ENCODE measurements at places on chromosomes 4 and X. TPM values are rescaled to one million over a fixed set of nuclear protein-coding genes. Genes with fewer than 3 reads are reported as not detected.
A peak's percentile ranks its signal among the peaks of the same experiment; 100 is the strongest.

MAGEA2 gene
- 15.8 TPM for total RNA-seq

BEX4 gene
- 0.68 TPM for total RNA-seq

GRCh38 chr4:113141901-113142346 is 92.5 kb downstream of the ANK2 start:
- DNase-seq = peak; percentile 61

GRCh38 chr4:64158648-64159326 is 250.5 kb downstream of the TECRL start:
- peak; percentile 60 for DNase-seq

- DNase-seq = no peak
Observed at GRCh38 chr4:168735735-168736134, 238.9 kb downstream of the PALLD start.

DNA sequence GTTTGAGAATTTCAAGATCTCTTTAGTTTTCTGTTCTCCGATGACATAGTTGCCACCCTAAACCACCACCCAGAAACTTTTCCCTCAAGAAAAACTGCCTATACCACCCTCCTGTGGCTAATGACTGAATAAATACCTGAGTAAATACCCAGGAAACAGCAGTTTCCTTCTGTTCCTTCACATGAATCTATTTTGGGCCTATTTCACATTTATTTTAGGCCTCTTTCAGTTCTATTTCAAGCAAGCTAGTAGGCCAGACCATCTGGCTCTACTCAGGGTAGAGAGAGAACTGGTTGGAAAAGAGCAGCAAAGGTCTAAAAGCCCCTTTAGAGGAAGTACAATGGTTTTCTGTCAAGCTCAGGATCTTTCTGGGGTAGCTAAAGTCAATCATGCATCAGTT is 23.4 kb downstream of the ARHGEF9 start:
- DNase-seq = no peak

MAGEB10 gene
- total RNA-seq = not detected

TRMT2B gene
- 10.1 TPM for total RNA-seq

DNA sequence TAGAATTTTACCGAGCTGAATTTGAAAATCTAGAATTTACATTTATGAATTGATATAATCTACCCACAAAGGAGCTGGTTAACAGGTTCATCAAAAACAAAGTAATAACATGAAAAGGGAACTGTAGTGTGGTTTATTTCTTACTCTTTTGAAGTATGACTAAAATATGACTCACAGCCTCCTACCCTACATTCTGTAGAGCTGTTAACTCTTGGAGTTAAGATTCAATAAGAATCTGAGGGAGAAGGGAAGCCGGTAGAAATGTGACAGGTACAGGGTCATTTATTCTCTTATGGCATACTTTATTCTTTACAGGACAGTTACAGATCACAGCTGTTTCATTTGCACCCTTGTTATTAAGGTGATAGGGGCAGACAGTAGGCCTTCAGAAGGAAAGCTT is 132.2 kb upstream of the FAM47B start:
- peak; percentile 11 for DNase-seq

- DNase-seq = no peak
Observed at GRCh38 chrX:13276991-13277390, 42.9 kb downstream of the ATXN3L start.

- no peak for DNase-seq
Observed at GRCh38 chr4:78477276-78477675, 74.3 kb upstream of the ANXA3 start.

DNA sequence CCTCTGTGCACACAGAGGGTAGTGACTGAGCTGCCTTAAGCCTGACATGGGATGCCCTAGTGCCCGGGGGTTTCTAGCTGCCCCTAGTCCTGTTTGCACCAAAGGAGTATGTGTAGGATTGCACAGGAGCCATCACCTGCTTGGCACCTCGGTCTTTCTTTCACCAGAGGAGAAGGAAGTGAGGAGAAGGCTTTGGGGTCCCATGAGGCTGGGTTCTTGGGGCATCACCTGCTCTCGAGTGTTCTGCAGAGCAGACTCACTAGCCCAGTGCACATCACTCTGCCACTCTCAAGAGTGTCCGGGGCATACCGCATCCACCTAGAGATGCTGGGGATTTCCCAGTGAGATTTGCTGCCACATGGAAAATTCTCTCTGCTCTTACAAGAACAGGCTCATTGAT is 40.5 kb upstream of the GPR78 start:
- DNase-seq = no peak

DNA sequence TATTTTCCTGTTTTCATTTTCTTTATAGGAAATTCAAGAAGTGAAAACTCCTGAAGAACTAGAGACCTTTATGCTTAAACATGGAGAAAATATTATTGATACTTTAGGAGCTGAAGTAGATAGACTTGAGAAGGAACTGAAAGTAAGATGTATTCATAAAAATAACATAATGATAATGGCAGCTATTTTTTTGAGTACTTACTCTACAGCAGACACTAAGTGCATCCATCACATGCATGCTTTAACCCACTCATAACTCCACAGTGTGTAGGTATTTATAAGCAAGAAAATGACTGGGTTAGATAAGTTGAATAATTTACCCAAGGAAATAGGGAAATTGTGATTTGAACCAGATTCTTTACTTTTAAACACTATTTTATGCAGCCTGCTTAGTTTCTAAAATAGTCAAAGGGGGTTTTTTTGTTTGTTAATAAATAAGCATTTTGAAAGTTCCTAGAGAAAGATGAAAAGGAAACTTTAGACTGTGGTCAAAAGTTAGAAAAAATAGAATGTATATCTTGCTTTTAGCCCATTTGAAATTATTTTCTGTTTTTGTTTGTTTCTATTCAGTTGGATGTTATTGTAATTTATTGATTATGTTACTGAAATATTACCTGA is 74.2 kb downstream of the BEND4 start:
- DNase-seq = no peak

DNA sequence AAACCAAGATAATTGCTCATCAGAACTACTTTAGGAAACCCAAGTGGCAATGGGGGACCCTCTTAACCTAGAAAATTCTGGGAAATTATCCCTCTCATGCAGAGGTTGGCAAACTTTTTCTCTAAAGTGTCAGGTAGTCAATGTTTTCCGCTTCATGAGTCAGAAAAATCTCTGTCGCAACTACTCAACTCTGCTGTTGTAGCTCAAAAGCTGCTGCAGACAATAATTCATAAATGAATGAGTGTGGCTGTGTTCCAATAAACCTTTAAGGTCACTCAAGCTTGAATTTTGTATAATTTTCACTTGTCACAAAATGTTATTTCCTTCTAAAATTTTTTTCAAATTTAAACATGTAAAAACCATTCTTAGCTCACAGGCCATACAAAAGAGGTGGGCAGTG is 193.4 kb upstream of the MID1 start:
- no peak for DNase-seq

GRCh38 chrX:57951666-57952319 is 41.5 kb upstream of the ZXDA start:
- no peak for DNase-seq

- DNase-seq = no peak
Observed at GRCh38 chrX:68801737-68802290, 27.0 kb upstream of the EFNB1 start.

CXorf65 gene
- not detected for total RNA-seq

GRCh38 chr4:124937993-124938392 is 225.5 kb upstream of the ANKRD50 start:
- peak; percentile 31 for DNase-seq

TRIM60 gene
- not detected for total RNA-seq

DNA sequence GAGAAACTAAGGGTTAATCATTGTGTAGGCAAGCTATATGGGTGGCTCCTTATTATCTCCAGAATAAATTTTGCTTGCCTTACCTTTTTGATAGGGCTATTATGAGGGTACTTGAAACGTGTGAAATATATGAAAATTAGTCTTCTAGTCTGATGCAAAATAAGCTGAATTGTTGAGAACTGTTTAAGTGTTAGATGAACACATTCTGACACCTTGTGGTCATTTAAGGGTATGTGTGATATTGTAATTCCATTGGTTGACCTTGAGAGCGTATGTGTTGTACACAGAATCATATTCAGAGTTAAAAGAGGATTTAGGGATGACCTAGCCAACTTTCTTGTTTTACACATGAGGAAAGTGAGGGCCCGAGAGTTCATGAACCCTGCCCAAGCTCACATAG is 44.6 kb upstream of the LINC00632 start:
- DNase-seq = peak; percentile 44

- DNase-seq = no peak
Observed at GRCh38 chr4:80875642-80876041, 154.9 kb upstream of the BMP3 start.

TCEAL9 gene
- total RNA-seq = 116 TPM

GRCh38 chr4:105015750-105016149 is 130.9 kb upstream of the TET2 start:
- DNase-seq = no peak

RGN gene
- not detected for total RNA-seq

TBX22 gene
- total RNA-seq = 0.48 TPM

DNA sequence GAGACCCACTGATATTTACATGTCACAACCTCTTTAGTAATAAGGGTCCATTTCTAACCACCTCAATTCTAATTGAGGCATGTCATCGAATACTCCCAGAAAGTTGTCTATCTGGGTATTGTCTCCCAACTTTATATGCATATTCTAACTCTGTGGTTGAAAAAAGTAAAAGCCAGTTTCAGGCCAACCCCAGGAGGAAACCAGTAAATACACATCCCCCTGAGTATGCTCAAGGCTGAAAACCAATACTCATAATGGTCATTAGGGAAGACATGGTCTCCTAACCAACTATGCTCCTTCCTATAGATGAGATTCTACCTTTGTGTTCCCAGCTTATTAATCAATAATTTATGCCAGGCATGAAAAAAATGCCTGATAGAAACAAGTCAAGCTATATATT is 96.6 kb downstream of the SH3KBP1 start:
- no peak for DNase-seq

GRCh38 chr4:30714408-30715031 is 5.6 kb upstream of the PCDH7 start:
- DNase-seq = peak; percentile 70

GRCh38 chrX:130869239-130869638 is 33.8 kb downstream of the ENOX2 start:
- DNase-seq = no peak

STPG2 gene
- total RNA-seq = not detected

DDIT4L gene
- not detected for total RNA-seq

- no peak for DNase-seq
Observed at GRCh38 chrX:148500423-148501385, at the start of gene AFF2. Gene AFF2, plus strand, starts transcription at chrX:148500617. Its CDS starts 481 bp downstream, at chrX:148501098.

DNA sequence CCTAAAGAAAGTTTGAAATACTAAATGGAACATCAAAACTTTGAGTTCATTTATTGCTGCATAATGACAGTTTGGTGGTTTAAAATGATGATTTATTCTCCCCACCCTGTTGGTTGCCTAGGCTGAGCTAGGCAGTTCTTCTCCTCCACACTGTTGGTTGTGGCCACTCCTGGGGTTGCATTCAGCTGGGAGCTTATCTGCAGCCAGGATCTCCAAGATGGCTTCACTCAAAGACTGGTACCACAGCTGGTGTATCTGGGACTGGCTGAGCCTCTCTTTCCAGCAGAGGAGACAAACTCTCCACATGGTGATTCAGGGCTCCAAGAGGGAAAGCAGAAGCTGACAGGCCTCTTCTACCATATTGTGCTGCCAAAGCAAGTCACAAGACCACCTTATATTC is 33.1 kb downstream of the MSL3 start:
- DNase-seq = peak; percentile 4

DNA sequence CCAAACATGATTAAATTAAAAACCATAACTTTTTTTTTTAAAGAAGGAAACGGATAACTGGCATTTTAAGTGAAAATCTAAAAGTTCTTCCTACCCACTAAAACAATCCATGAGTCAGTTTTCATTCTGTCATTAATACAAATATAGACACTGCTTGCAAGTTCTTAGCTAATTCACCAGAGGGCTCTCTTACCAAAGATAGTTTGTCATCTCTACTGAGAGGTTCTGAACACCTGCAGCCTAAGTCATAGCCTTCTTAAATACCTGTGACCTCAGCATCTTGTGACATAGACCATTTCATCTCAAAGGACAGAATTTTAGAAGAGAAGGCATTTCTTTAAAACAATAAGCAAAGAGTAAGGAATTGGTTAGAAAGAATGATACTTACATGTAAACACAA is 65.3 kb upstream of the FAM120C start:
- peak; percentile 15 for DNase-seq

DNA sequence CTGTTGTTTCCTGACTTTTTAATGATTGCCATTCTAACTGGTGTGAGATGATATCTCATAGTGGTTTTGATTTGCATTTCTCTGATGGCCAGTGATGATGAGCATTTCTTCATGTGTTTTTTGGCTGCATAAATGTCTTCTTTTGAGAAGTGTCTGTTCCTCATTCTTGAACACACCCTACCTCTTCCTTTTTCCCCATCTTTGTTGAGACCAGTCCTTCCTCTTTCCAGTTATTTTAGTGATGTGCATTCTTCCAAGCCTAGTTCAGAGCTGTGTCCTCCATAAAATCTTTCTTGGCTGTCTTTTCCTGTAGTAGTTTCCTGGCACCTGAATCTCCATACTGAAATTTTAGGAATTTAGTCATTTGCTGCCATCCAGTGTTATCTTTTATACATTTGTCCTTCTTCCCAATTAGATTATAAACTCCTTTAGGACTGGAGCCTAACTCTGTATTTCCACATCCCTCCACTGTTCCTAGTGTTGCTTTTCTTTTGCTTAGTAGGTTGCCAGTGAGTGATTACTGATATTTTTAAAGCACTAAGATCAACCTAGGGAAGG is 11.4 kb downstream of the FHIP1A start:
- no peak for DNase-seq

DNA sequence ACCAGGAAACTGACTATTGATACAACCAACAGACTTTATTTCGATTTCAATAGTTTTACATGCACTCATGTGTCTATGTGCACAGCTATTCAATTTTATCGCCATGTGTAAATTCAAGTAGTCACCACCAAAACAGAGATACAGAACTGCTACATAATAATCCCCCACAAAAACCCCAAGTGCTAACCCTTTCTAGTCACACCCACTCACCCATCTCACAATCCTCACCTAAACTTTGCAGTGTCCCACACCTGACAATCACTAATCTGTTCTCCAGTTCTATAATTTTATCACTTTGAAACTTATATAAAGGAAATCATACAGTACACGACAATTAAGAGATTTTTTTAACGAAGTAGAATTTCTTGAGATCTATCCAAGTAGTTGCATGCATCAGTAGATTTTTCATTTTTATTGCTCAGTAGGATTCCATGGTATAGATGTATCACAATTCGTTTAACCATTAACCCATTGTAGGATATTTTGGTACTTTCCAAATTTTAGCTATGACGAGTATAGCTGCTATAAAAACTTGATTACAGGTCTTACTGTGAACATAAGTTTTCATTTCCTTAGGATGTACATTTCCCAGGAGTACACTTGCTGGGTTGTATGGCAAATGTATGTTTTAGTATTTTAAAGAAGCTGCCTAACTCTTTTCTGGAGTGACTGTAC is 85.9 kb downstream of the CASK start:
- DNase-seq = no peak

GRCh38 chr4:110512901-110513300 is 36.9 kb downstream of the ENPEP start:
- no peak for DNase-seq

DNA sequence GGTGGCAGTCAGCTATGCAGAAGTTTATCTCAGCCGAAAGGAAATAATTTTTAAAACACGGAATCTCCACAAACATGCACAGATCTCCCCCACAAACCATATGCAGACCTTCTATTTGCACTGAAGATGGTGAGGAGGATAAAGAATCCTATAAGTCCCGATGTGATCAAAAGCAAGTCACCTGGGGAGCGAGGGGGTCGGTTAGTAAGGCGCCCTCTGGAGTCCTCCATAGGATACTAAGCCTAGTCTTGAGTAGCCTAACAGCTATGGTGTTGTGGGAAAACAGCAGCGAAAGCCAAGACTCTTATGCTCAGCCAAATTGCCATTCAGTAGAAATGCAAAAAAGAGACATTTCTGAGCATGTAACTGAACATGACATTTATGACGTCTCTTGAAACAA is 210.9 kb downstream of the FRMPD4 start:
- DNase-seq = no peak

TRMT10A gene
- 5.5 TPM for total RNA-seq

Data from H4 (cell line).